ENCODE measurements at places on chromosomes 7 and 10. TPM values are rescaled to one million over a fixed set of nuclear protein-coding genes. Genes with fewer than 3 reads are reported as not detected.

DNA sequence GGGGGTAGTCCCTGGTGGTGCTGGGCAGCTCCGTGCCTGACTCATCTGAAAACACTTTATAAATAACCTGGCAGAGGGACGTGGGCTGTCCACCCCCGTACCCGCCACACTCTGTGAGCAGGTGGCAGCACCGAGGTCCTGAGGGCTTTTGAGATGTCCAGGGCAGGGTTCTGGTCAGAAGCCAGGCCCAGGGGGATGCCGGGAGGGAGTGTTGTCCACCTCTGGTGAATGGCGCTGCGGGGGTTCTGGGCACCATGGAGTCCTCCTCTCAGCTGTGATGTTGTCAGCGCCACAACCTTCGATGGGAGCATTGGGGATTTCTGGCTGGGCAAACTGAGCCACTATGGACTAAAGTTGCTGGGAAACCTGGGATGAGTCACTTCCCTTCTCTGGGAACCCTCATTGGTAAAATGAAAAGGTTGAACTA, 27.4 kb upstream of the GOLGA7B start:
- no peak for DNase-seq

DNA sequence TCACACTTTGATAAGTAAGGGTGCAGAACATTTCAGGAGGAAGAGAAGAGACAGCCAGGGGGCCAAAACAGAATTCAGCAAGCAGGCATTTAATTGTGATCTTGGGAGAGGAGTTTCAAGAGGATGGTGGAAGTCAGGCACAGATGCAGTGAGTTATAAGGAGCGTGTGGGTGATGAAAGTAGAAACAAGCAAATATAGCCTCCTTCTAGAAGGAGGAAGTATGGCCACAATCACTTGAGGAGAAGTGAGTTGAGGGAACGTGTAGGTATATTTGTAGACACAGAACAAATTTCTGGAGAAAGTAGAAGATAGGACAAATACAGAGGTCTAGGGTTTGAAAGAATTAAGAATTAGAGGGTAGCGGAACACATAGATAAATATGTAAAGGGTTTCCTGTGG, 165.8 kb downstream of the CACNB2 start:
- no peak for DNase-seq

GRCh38 chr10:113895018-113895417, 40.6 kb downstream of the NHLRC2 start:
- DNase-seq = peak; percentile 82

DNA sequence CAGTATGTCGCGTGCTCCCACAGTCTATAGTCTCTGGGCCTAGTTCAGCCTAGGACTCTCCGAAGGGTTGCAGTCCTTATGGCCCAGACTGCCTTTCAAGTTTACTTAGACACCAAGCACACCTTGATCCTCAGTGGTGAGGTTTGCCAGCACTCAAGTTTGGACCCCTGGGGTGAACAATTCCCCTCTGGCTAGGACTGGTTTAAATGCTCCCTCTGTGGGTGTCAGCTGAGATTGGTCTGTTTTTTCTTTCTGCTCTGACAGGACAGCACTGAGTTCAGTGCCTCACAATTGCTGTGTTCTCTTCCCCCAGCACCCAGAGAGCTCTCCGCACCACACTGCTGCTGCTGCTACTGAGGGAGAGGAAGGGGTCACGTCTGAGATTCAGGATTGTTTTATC, 31.9 kb upstream of the AGR3 start:
- no peak for DNase-seq

DNA sequence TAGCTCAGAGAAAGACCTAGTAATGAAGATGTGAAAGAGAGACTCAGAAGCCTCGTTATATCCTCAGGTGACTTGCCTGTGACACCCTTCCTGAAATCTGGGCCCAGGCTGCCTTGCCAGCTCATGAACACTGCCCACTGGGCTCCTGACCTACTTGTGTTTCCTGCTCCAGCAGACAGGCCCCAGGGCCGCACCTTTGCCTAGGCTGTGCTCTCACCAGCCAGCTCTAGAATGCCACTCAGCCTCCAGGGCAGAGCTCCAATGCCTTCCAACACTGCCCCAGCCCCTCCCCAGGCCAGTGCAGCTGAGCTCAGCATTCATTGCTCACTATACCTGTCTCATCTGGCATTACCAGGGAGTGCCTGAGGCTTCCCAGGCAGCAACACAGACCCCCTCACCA, 94.3 kb downstream of the DLG5 start:
- no peak for DNase-seq

DNA sequence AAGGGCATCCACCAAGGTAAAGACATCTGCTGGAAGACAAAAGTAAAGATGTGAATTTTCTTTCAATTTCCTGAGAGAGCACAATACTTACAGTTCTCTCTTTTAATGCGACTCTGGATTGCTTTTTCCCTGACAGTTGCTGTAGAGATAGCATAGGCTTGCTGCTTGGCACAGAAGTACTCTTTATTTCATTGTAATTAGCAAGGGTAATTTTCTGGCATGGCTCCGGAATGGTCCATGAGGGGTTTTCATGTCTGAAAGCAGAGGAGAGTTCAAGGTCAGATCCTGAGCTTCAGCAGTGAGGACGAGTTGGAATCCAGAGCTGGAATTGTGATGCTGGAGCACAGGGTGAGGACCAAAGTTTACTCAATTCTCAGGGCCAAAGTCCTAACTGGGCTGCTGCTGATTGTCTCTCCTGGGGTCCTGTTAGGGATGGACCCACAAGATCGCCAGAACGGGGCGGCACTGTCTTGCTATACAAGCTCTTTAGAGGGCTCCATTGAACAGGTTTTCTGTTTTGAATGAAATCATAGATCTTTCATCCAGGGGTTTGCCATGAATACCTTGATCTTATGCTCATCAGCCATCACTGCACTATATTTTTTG, 190.0 kb upstream of the MKI67 start:
- DNase-seq = no peak

DNA sequence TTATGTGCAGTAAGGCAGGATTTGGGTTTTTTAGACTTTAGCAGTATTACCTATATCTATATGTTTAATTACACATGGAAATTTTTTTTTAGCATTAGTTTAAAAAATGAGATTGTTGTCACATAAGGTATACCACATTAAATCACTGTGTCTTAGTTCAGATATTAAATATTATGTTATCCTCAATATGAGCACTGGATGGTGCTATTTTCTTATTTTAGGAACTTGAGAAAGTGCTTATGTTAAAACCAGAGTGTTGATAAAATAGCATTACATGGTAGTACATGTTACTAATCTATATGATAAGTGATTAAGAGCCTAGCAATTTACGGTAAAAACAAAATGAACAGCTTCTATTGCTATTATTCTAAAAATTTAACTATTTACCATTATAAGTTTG, 28.8 kb downstream of the MIOS start:
- peak; percentile 51 for DNase-seq

ACHE gene
- polyA plus RNA-seq = not detected

GIMAP6 gene
- not detected for polyA plus RNA-seq

- no peak for DNase-seq
Measured at GRCh38 chr10:13502380-13502779, 26.4 kb downstream of the BEND7 start.

- no peak for DNase-seq
Measured at GRCh38 chr7:43843296-43843695, 26.0 kb downstream of the MRPS24 start.

DNA sequence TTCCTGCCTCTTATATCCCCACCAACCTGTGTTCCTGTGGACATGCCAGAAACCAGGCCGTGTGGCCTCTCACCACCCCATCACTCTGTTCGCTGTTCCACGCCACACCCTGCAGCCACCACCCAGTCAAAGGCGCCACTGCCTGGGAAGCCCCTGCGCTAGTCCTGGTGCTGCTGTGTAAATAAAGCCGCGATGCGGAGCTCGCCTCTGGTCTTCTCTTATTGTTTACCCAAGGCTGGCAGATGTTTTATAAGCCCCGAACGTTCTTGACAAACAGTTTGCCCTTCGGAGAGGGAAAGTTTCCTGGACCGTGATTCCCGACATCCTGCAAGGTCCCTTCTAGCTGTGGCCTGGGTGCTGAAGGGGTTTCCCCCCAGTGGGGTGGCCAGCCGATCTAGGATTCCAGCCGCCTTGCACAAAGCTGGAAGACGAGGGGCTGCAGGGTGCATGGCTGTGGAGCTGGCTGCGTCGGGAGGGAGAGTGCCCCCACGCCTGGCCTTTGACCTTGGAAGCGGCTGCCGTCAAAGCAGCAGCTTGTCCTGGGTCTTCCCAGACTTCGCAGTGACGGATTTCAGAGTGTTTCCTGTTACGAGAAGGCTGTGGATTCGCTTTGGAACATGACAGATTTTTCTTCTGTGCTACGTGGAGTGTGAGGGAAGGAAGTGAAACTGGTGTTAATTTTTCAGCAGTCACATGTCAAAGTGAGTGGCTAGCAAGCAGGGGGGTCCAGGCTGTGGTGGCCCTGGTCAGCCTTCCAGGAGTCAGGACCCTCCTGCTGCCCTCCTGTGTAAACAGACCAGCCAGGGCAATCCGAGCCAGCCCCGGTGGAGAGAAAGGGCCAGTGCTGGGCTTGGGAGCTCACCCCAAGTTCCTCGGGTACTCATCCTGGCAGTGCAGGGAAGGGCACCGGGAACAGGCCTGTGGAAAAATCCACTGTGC, 61.6 kb downstream of the LHPP start:
- peak; percentile 22 for DNase-seq

GFRA1 gene
- polyA plus RNA-seq = 5.2 TPM

DNA sequence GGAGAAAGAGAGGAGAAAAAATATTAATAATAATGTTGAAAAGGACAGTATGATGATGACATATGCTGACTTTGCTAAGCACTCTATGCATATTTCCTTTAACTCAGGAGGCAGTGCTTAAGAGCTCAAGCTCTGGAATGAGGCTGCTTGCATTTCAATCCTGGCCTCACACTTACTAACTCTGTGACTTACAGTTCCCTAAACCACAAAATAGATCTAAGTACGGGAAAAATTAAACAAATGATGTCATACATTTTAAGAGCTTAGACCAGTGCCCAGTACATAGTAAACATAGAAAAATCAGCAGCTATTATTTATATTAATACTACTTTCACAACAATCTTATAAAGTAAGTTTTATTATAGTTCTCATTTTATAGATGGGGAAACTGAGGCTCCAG, 61.3 kb downstream of the GFRA1 start:
- peak; percentile 77 for DNase-seq

DNA sequence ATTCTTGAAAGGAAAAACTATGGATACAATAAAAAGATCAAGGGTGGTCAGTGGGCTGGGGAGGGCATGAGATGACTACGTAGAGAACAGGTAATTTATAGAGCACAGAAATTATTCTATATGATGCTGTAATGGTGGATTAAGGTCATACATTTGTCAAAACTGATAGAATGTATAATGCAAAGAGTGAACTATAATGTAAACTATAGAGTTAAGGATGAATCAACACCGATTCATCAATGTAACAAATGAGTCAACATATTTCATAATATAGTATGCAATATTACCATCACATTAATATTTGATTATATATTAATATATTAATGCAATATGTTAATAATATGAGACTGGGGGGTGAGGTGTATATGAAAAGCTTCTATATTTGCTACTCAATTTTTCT, 555.6 kb upstream of the POT1 start:
- DNase-seq = no peak

- DNase-seq = no peak
Measured at GRCh38 chr7:108529341-108529740, 3.4 kb upstream of the PNPLA8 start.

PRLHR gene
- not detected for polyA plus RNA-seq

DNA sequence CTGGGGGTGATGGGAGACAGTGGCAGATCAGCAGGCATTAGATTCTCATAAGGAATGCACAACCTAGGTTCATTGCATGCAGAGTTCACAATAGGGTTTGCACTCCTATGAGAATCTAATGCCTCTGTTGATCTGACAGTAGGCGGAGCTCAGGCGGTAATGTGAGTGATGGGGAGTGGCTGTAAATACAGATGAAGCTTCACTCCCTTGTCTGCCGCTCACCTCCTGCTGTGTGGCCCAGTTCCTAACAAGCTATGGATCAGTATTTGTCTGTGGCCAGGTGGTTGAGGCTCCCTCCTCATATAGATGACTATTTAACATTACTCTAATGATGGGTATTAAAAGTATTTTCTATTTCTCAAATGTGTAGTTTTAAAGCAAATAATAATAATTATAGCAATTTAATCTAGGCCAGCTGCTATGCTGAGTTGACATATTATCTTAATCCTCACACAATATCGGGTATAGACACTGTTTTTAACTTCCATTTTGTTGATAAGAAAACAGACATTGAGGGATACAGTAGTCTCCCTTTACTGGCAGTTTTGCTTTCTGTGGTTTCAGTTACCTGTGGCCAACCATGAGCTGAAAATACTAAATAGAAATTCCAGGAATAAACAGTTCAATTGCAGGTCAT, 39.9 kb downstream of the KIF20B start:
- no peak for DNase-seq

DNA sequence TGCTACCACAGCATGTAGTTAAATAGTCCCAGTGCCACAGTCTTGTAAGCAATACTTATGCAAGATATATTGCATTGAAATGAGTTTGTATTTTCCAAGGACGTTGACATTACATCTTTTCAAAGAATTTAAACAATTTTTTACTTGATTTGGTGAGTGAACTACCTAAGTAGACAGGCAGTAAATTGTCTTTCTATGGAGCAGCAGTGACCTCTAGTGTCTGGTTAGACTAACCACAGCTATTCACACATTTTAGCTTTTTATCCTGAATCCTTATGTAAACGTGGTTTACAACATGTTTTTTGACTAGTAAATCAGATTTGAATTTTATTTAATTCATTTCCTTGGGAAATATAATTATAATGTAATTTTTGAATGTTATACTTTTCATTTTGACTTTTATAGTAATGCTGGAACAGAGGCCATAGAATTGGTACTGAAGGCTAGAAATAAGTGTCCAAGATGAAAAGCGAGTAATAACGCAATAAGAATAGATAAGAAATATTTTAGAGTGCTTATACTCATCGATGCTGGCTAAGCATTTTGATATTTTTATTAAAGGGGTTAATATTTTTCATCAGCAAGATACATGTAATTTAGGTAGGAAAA, 5.6 kb downstream of the LRRTM3 start:
- peak; percentile 62 for DNase-seq

DNA sequence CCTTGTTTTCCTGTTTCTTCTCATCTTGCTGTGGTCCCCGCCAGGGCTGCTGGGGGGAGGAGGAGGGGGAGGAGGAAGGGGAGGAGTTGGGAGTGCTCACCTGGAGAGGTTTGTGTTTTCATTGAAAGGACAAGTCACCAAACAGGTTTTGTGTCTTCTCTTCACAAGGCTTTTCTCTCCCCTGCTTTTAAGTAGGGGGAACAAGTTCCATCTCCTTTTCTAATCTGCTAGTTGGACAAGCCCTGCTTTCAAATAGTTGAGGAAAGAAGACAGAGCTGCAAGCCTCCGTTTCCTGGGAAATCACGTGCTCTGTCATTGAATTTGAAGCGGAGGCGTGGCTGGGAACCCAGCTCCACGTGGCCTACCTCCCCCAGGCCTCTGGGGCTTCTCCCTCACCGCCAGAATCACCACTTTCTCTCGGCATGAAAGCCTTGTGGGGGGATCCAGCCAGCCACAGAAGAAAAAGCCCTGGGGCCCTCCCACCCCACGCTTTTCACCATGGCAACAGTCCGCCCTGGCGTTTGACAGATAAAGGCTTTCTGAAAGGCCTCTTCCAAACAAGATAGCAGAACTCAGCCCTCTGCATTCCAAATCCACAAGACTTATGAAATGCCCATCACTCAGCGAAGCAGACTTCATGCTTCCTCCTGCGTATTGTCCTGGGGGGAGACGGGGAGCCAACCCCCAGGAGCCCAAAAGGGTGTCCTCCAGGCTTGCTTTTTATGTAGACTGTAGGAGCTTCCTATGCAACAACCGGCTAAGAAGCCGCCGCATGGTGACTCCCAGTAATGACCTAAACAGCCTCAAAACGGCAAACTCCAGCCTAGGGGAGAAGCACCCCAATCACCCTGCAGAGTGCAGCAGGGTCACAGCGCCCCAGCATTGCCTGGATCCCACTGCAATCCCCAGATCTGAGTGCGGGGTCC, 51.7 kb downstream of the PROSER2 start:
- peak; percentile 17 for DNase-seq
